ENCODE measurements at places on chromosomes 13 and 19. TPM values are rescaled to one million over a fixed set of nuclear protein-coding genes. Genes with fewer than 3 reads are reported as not detected.

The PLA2G4C gene
- polyA plus RNA-seq: 53.0 TPM

The ZNF536 gene
- not detected for polyA plus RNA-seq

The MAST1 gene
- polyA plus RNA-seq: 1.1 TPM

The PSG11 gene
- polyA plus RNA-seq: not detected

The CEACAM21 gene
- 27.3 TPM for polyA plus RNA-seq

The SULT2B1 gene
- polyA plus RNA-seq: not detected

The CD33 gene
- 0.78 TPM for polyA plus RNA-seq

The CLASRP gene
- 299 TPM for polyA plus RNA-seq

The SLC10A2 gene
- polyA plus RNA-seq: not detected

The FGF14 gene
- under 0.01 TPM for polyA plus RNA-seq

The PODNL1 gene
- polyA plus RNA-seq: not detected

The PRDX2 gene
- 44.3 TPM for polyA plus RNA-seq

The CARD8 gene
- polyA plus RNA-seq: 121 TPM

Data from B cell (primary cell).